ENCODE measurements at places on chromosomes 7 and 10.

DNA sequence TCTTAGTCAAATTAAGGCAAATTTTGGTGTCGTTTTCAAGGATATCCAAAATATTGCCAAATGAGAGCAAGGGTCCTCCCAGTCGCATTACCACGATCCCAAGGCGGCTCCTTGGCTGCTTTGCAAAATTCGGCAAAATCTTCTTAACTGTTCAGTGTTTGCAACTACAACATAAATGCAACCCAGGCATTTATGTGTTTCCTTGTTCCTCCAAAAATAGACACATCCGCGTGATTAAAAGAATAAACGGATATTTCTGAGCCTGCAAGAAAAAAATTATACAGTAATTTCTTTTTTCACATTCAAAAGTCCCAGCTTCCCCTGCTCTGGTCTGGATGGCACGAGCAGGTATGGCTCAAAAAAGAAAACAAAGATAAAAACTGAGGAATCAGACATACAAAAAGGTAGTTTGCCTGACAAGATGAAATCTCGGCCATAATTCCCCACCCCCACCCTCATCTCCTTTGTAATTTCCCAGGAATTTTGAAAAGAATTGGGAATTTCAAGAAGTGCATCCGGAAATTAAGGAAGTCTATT, 6.0 kb downstream of the SKIDA1 start:
- no peak for DNase-seq

DNA sequence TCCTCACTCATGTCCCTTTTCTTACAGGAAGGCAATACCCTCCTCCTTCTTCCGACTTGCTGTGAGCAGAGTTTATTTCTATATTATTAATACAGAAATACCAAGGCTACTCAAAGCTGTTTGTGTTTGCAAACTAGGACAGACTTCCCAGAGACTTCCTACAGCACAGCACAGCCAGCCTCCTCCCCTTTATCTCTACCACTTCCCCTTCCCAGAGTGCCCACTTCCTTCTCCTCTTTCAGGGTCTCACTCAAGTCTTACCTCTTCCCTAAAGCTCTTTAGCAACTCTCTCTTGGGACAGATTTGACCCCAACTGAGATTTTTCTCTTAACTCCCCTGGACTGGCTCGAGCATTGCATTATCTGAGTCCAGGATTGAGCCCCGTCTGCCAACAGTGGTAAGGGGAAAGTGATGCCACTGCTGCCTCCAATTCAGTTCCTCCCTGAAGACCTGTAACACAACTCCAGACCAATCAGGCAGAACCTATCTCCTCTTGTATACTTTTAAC, 5.5 kb upstream of the LRGUK start:
- DNase-seq: no peak

- no peak for DNase-seq
These were observed 12.1 kb upstream of the ZNF786 start for GRCh38 chr7:149102666-149103065.

DNA sequence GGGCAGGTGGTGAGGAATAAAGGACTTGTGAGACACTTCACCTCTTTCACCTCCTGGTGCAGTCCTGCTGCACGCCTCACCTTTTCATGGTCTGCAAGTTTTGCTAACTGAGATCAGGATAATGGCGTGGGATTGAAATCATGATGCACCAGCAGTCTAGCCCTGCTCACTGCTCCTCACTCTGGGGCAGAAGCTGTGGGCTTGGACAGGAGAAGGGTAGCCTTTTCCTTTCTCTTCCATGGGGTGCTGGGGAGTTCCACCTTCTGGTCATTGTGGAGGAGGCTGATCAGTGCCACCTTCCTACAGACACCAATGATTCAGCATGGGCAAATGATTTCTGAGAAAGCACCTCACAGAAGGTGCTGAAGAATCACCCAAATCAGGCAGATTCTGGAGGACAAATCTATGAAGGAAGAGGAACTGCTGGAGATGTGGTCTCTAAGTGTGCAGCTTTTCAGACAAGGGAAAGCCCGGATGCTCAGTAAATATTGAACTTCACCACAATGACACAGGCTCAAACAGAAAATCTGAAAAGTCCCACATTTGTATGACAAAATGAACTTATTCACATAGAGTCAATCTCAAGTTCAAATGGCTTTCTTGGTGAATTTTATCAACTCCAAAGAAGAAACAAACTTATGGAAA, 19.7 kb downstream of the MBL2 start:
- DNase-seq: no peak

GRCh38 chr7:105399043-105399725, 10.5 kb upstream of the SRPK2 start:
- DNase-seq: peak; percentile 48

- DNase-seq: no peak
These were observed 21.3 kb downstream of the VOPP1 start for GRCh38 chr7:55550841-55551537.

GRCh38 chr7:156651474-156651873, 10.9 kb downstream of the RNF32 start:
- peak; percentile 35 for DNase-seq

- DNase-seq: no peak
These were observed 5.8 kb upstream of the CPA1 start for GRCh38 chr7:130374507-130374906.

- DNase-seq: no peak
These were observed 387.5 kb downstream of the CCSER2 start for GRCh38 chr10:84715911-84716310.

DNA sequence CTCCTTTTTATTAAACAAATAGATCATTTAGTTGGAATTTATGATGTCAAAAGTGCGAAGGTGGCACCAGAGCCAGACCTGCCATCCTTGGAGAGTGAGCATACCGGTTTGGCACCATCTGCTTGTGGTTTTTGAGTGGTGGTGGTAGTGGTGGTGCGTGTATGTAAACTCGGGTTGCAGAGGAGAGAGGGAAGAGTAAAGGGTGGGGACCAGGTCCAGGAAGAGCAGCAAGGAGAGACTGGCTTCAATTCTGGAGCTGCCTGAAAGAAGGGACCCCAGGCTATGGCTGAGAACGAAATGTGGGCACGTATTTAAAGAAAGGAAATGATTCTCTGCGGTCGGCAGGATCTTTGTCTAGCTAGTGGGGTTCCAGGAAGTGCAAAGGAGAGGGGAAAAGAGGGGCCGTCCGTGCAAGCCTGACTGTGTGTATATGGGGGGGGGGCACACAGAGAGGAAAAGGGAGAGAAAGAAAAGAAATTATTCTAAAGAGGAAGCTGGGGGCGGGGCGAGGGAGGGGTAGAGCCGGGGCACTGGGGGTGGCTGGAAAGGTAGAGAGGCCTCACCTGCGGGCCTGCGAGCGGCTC, 448 bp upstream of the GOLGA7B start:
- no peak for DNase-seq

GRCh38 chr7:142454862-142455261, 197.0 kb upstream of the PRSS58 start:
- DNase-seq: no peak

- no peak for DNase-seq
These were observed 5.7 kb downstream of the NAT16 start for GRCh38 chr7:101174322-101174854.

GRCh38 chr10:122665946-122666345, 33.7 kb downstream of the C10orf120 start:
- DNase-seq: no peak

- DNase-seq: peak; percentile 23
These were observed 67.8 kb downstream of the NAMPT start for GRCh38 chr7:106216923-106217542.

DNA sequence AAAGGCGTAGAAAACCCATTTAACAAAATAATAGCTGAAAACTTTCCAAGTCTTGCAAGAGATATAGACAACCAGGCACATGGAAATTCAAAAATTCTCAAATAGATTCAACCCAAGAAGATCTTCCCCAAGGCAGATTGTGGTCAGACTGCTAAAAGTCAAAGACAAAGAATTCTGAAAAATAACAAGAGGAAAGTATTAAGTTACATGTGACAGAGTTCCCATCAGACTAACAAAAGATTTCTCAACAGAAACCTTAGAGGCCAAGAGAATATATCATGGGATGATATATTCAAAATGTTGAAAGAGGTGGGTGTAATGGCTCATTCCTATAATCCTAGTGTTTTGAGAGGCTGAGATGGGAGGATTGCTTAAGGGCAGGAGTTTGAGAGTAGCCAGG, 59.8 kb downstream of the TMEM178B start:
- DNase-seq: no peak

- no peak for DNase-seq
These were observed 14.3 kb downstream of the GTPBP4 start for GRCh38 chr10:1002425-1003006.

GRCh38 chr7:47973739-47974138, 5.7 kb downstream of the HUS1 start:
- no peak for DNase-seq
